ENCODE measurements at places on chromosomes 4 and X.

DNA sequence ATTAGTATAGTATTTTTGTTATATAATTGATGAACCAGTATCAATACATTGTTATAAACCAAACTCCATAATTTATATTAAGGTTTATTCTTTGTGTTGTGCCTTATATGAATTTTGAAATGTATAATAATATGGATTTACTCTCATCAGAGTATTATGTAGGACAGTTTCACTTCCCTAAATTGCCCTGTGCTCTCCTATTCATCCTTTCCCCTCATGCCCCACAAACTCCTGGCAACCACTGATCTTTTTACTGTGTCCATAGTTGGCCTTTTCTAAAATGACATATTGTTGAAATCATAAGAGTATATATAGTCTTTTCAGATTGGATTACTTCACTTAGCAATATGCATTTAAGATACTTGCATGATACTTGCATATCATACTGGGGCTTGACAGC lies 958.1 kb upstream of the GRID2 start:
- DNase-seq = no peak

DNA sequence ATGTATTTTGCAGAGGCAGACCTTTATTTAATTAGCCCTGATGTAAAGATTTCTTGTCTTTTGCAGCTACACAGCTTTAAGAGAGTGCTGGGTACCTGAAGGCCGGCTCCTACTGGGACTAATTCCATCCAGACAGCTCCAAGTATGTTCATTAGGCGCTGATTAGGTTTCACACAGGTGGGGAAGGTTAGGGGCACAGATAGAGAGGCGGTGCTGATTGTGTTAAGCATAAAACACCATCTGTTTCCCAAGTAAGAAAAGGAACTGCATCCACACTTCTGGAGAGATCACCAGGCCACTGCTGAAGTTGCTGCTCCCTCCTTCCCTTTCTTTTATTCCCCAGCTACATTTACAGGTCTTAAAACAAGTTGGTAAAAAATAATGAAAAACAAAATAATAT lies 349.5 kb downstream of the ZIC3 start:
- DNase-seq = no peak

- DNase-seq = no peak
Observed at GRCh38 chrX:8987672-8988250, 46.2 kb downstream of the FAM9B start.

- DNase-seq = no peak
Observed at GRCh38 chrX:10741003-10741402, 120.6 kb upstream of the MID1 start.

DNA sequence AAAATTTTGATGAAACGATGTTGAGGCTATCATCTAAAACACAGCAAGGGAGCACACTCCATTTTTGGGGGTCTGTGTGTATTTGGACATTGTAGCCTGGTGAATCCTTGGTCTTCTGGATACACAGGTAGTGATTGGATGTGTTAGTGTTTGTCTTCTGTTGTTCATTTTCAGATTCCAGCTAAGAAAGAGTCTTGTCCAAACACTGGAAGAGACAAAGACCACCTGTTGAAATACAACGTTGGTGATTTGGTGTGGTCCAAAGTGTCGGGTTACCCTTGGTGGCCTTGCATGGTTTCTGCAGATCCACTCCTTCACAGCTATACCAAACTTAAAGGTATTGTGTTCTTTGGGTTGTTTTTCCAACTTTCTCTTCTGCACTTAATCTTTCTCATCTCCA lies 32.8 kb downstream of the NSD2 start:
- DNase-seq = no peak

GRCh38 chrX:52424656-52425055 lies 55.8 kb downstream of the XAGE2 start:
- no peak for DNase-seq

All from Kasumi-1 (cell line).